ENCODE measurements at places on chromosomes 7 and 10. TPM values are rescaled to one million over a fixed set of nuclear protein-coding genes. Genes with fewer than 3 reads are reported as not detected.
A peak's percentile ranks its signal among the peaks of the same experiment; 100 is the strongest.

Gene TCAF2
- 9.8 TPM for total RNA-seq

DNA sequence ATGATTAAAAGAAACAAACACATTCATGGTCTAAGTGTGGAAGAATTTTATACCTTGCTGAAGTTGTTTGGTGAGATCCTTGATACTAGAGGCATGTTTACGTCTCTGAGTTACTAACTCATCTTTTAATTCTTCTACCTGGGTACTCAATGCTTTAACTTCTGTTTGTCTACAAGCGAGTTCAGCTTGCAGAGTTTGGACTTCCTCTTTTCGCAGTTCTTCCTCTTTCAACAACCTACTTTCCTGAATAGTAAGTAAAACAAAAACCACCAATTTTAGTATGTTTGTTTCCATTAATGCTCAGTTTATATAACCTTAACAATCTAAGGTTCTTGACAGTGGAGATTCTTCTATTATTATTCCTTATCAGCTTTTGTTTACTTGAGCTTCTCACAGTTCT, 42.9 kb downstream of the CCDC186 start:
- no peak for ATAC-seq

Gene EVX1
- total RNA-seq: not detected

DNA sequence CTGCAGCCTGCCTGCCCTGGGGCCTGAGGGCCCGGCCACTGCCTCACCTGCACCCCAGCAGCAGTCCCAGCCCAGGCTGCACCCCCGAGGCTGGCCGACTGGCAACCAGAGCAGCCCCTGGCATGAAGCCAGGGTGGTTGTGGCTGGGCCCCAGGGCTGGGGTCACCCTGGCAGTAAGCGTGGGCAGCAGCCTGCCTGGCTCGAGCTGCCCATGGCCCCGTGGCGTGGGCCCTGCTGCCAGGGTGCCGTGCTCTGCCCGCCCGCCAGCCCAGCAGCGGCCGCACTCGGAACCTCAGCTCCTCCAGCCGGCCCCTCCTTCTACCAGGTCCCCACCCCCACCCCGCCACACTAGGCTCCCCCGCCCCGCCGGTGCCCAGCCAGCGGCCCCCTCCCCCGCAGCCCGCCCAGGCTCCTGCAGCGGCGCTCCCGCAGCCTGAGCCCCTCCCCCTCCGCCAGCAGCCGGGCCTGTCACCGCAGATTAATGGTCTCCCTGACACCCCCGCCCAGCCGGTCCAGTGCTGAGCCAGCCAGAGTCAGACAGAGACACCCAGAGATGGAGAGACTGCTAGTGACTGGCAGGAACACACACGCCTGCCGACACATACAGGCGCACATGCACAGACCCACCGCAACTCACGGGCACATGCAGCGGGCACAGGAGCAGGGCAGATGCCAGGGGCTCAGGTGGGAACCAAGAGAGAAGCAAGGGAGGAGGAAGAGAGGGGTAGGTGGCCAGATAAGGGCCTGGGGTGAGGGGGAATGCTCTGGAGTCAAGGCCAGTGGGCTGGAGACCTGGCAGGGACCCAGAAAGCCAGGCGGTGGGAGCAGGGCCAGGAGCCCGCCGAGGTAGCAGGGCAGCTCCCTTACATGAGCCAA, 22.4 kb downstream of the KCNH2 start:
- ATAC-seq: peak; percentile 19

- ATAC-seq: no peak
Measured at GRCh38 chr7:133481676-133482075, 228.8 kb downstream of the EXOC4 start.

Gene ADRB1
- 0.04 TPM for total RNA-seq

Gene IQUB
- not detected for total RNA-seq
